Activated CD4-positive, alpha-beta T cell treated with anti-CD3 and anti-CD28 coated beads, Interleukin-2, amount 50 U/mL, for 16 hours (primary cell): ENCODE measurements at places on chromosomes 5 and 9.

GRCh38 chr5:67366276-67366675 is 169.7 kb upstream of the CD180 start:
- no peak for DNase-seq

DNA sequence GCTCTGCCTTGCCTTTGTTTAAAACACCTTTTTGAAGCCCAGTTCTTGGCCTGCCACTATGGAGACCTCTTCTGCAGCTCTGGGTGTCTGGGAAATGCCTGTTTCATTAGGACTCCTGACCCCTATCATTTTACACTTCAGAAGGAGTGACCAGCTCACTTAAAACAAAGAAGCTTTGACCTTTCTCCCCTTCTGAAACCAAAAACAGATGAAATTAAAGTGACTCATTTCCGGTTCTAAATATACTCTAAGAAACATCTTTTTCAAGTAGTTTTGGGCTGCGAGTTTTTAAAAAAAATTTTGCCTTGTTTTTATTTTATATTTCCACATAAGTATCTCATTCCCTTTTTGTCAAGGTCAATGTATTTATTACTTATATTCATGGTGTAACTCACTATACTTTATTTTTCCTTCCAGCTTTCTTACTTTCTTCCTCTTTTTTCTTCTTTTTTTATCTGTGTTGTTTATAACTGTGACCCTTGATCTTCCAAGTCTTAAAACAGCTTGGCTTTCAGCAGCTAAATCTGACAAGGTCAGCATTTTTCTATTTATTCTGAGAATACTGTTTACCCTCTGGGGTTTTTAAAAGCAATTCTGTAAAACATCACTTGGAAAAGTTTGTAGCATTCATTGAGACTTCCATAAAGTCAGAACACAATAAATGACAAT is 672.9 kb downstream of the NR2F1-AS1 start:
- no peak for DNase-seq

DNA sequence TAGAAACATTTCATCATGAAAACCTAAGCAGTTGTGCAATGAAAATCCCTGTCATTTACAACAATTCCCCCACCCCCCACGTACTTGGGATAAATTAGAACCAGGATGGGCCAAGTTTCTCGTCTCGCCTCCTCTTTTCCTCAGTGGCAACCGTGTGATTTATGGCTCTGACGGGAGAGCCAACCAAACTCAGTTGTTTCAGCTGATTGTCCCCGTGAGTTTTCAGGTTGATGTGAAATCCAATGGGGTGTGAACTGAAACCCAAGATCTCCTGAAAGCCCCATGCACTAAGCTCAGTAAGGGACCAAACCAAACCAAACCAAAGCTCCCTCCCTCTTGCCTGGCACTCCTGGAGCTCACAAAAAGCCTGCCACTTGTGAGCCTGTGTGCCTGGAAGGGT is 138.7 kb upstream of the SLC24A2 start:
- DNase-seq, result no peak

GRCh38 chr9:35691757-35692301 is 2.1 kb upstream of the TPM2 start:
- no peak for DNase-seq

DNA sequence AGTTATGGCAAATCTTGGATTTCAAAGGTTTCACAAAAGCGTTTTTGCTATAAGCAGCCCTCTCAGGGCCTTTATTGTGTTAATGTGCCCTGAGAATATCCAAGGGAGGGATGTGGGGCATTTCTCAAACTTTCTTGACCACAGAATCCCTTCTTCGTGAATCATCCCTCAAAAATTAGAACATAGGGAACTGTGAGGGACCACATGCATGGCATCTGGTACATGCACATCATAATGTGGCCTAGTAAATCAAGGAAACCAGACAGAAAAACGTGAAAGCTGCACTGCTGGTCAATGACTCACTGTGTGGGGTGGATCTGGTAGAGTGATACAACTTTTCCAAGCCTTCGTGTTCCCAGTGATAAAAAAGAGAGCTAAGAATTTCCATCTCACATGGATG is 22.4 kb downstream of the DDX31 start:
- DNase-seq, result no peak
